NCI-H1417 (cell line): ENCODE measurements at places on chromosomes 6 and 20.

DNA sequence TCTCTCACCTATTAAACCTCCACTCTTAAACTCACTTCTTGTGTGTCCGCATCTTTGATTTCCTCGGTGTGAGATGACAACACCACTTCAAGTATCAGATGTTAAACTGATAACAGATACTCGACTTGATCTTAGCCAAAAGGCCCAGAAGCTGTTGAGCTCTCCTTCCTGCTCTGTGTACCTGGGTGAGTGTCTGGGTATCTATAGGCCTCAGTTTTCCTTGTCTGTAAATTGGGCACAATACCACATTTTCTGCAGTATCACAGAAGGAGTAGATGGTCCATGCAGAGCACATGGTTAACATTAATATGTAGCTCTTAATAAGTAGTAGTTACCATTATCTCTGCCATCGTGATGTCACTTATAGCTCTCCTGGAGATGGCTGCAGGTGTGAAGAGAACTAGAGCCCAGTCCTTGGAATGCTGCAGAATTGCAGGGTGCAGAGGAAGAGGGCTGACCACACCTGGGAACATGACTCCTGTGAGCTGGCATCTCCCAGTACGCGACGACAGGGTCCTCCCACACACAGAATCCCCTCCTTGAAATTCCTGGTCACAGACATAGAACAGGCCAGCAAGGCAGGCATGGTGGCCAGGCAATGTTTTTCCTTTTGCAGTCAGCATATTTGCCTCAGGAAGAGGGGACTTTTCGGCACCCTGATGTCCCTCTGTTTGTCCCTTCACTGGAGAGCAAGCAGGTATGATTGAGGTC lies 110.3 kb upstream of the SNX9 start:
- no peak for DNase-seq

GRCh38 chr6:137115658-137116057 lies 57.8 kb downstream of the IL22RA2 start:
- DNase-seq: no peak

DNA sequence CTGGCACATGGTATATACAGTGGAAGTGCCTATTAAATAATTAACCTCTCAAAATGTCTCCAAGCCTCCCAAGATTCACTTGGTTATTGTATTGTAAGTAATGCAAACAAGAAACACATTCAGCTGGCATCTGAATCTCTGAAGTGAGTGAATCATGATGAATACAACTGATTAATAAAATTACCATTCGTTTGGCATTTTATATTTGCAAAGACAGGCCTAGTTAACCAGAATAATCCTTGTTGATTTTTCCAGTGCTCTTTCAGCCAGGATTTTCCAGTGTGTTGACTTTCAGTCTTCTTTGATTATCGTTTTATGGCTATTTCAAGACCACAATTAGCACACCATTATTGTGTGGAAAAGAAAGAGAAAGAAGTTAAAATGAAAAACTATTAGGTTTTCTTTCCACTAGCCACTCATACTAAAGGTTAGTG lies 20.3 kb downstream of the SLC22A2 start:
- DNase-seq: no peak

- DNase-seq: no peak
Observed at GRCh38 chr6:68240726-68241125, 394.4 kb upstream of the ADGRB3 start.

- DNase-seq: peak; percentile 79
Observed at GRCh38 chr6:47207261-47207660, 102.4 kb downstream of the TNFRSF21 start.

DNA sequence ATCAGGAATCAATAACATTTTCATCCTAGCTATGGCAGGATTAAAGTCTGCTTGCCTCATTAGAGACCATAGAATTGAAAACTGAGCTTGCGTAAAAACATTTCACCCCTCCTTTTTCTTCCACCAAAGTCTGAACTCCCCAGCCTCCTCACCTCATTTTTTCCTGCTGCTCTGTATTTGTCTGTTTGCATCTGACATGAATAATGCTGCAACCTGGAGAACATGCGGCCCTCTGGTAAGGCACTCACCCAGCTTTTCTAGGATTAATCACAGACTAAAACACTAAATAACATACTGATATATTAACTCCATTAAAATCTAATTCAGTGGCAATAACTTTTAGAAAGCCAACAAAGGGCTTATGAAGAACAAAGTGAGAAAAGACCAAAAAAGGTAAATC lies 677.7 kb upstream of the NRSN1 start:
- no peak for DNase-seq

DNA sequence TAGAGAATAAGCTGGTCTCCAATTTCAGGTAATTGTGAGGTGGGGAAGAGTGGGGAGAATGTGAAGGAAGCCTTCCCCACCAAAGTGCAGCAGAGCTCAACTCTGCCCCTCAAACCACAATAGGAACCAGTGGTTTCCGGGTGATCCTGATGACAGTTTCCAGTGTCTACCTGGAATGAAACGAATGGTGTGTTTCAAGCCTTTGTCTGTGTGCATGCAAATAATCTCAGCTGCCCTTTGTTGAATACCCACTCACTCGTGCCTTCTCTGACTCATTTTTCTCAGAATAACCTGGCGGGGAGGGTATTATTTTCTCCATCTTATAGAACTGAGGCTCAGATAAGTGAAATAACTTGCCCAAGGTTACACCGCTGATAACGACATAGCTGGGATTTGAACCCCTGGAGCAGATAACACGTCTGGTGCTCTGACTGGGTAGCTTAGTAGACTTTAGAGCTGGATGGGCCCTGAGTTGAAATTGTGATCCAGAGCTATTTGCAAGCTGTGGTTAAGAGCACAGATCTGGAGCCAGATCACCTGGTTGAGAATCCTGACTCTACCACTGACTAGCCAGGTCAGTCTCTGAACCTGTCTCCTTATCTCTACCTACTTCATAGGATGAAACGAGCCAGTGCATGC lies 85.1 kb downstream of the EYA2 start:
- DNase-seq: no peak

GRCh38 chr6:46733341-46733801 lies 1.8 kb downstream of the PLA2G7 start:
- DNase-seq: no peak

GRCh38 chr20:36399147-36399968 lies 93.2 kb downstream of the DLGAP4 start:
- peak; percentile 58 for DNase-seq

- no peak for DNase-seq
Observed at GRCh38 chr6:118101831-118102345, 194.8 kb downstream of the SLC35F1 start.

- DNase-seq: peak; percentile 18
Observed at GRCh38 chr6:31821301-31822035, 6.1 kb upstream of the HSPA1B start.

GRCh38 chr6:163712981-163713380 lies 298.5 kb downstream of the QKI start:
- no peak for DNase-seq
